ENCODE measurements at places on chromosomes 11 and 22.

- no peak overlapping the region for H3K4me3 ChIP-seq
- no peak for DNase-seq
- H3K36me3 ChIP-seq, result peaks cover 34% of the 10 kb centered on the region
- H3K4me1 ChIP-seq, result no peaks in the 10 kb centered on the region
- no peaks in the 10 kb centered on the region for H3K27me3 ChIP-seq
Observed at GRCh38 chr11:9148035-9148434, 56.6 kb upstream of the SCUBE2 start.

DNA sequence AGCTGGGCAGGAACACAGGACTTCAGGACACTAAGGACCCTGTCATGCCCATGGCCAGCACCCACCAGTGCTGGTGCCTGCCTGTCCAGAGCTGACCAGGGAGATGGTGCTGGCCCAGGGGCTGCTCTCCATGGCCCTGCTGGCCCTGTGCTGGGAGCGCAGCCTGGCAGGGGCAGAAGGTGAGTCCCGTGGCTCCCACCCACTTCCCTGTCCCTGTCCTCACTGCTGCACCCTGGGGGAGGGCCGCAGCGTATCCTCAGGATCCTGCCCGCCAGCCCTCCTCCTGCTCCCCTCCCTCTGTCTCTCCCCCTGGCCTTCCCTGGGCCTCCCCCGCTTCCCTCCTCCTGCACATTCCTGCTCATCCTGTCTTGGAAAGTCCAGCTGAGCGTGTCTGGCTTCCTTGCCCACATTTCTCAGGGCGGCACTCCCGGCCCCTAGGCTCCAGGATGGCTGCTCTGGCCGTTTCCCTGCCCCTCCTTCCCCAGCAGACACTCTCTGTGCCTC, 8.7 kb downstream of the CSF2RB start:
- no peak overlapping the region for H3K4me3 ChIP-seq
- H3K27ac ChIP-seq, result no peak overlapping the region
- DNase-seq, result no peak

DNA sequence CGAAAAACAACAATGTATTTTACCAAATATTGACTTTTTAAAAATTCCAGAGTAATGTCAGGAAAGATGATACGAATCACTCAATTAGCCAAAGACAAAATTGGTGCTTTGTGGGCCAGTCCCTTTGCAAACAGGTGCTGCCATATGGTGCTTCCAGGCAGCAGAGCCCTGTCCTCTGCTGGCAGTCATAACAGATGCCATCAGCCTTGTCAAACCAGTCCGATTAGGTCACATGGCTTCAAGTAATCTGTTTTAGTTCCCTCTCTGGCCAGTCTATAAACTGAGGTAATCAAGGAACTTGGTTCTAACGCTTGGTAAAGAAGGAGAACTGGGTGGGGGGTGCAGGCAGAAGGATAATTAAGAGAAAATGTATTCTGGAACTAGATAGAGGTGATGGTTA, 49.1 kb upstream of the CAPRIN1 start:
- no peak overlapping the region for H3K27ac ChIP-seq
- no peaks in the 10 kb centered on the region for H3K36me3 ChIP-seq
- peaks cover under 1% of the 10 kb centered on the region for H3K4me1 ChIP-seq
- H3K27me3 ChIP-seq, result no peaks in the 10 kb centered on the region
- H3K4me3 ChIP-seq, result no peak overlapping the region

DNA sequence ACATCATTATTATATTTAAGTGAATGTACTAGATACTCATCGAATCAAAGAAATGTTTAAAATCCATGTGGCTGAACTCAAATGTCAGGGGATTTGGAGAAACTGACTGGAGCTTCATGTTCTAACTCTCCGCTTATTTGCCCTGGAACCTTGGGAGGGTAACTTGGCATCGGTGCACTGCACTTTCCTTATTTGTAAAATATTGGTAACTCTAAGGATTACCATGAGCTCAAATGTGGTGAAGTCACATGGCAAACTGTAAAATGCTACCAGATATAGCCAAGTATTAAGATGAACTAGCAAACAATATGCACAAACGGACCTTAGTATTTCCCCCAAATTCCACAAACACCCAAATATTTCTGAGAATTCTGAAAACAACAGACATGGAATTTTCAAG, 75.6 kb downstream of the ETS1 start:
- peaks cover 65% of the 10 kb centered on the region for H3K4me1 ChIP-seq
- no peak overlapping the region for H3K4me3 ChIP-seq
- no peak for DNase-seq

- H3K27ac ChIP-seq, result no peak overlapping the region
- no peak for DNase-seq
- H3K4me1 ChIP-seq, result no peaks in the 10 kb centered on the region
- no peaks in the 10 kb centered on the region for H3K36me3 ChIP-seq
Observed at GRCh38 chr11:35433588-35433987, 14.2 kb upstream of the SLC1A2 start.
